Stimulated activated CD8-positive, alpha-beta memory T cell treated with anti-CD3 and anti-CD28 coated beads, Interleukin-4, amount 100 ng/mL, for 48 hours (primary cell): ENCODE measurements at places on chromosomes 1 and 21.

- DNase-seq, result no peak
Measured at GRCh38 chr1:99745684-99746083, 20.8 kb downstream of the FRRS1 start.

GRCh38 chr1:24975391-24975790 is 45.3 kb upstream of the RUNX3 start:
- no peak for DNase-seq

- no peak for DNase-seq
Measured at GRCh38 chr1:199561334-199561733, 466.2 kb upstream of the NR5A2 start.

GRCh38 chr1:218529646-218530300 is 184.6 kb downstream of the TGFB2 start:
- no peak for DNase-seq

DNA sequence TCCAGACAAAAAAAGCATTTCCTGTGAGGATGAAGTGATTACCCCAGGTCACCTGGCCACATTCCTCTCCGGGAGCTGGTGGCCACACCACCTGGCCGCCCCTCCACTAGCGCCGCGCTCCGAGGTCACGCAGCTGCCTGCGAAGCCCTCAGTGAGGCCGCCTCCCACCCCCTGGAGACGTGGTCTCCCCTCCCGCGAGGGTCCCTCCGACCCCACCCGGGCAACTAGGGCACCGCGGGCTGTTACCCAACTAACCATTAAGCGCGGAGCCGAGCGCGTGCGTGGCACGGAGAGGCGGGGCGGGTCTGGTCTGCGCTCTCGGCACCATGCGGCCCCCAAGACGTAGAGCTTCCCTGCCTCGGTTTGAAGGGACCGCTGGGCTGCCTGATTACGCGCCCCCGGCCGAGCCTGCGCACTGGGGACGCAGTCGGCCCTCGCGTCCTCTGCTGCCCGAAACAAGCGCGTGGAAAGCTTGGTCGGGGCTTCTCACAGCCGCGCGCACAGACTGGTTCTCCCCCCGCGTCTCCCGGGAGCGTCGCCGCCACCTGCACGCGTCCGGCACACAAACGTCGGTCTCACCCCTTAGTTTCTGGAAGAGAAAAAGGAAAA is 106.5 kb downstream of the SLC16A1 start:
- DNase-seq, result peak; percentile 27

GRCh38 chr1:50724626-50725286 is 235.3 kb downstream of the FAF1 start:
- no peak for DNase-seq

- no peak for DNase-seq
Measured at GRCh38 chr1:34806396-34806795, 13.6 kb downstream of the GJA4 start.

DNA sequence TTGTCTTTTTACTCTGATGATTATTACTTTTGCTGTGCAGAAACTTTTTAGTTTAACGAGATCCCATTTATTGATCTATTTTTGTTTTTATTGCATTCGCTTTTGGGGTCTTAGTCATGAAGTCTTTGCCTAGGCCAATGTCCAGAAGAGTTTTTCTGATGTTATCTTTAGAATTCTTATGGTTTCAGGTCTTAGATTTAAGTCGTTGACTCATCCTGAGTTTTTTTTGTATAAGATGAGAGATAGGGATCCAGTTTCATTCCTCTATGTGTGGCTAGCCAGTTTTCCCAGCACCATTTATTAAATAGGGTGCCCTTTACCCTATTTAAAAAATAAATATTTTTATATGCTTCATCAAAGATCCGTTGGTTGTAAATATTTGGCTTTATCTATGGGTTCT is 13.2 kb downstream of the MAN1C1 start:
- DNase-seq, result no peak

DNA sequence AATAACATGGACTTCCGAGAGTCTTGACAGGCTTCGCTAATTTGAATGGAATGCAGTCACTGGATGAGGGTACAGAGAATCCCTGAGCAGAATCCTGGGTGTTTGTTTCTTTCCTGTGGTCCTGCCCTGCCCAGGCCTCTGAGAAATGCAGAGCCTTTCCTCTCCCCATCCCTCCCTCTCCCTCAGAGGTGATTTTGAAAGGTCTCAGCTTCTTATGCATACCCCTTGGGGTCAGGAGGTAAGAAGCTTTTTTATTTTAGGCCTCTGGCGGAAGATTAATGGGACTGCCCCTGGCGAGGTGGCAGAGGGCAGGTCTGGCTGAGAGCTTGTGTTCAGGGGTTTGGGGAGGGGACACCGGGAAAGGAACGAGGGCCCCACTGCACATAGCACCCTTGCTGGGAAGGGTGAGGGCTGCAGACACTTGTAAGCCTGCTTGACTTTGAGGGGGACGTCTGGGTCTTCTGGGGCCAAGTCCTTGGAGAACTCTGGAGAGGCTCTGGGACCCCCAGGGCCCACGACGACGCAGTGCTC is 116.5 kb upstream of the SLC45A1 start:
- no peak for DNase-seq

GRCh38 chr1:25771221-25772114 is 28.5 kb upstream of the SELENON start:
- DNase-seq, result peak; percentile 40

- DNase-seq, result no peak
Measured at GRCh38 chr21:33189237-33189636, 40.5 kb upstream of the IFNAR2 start.

GRCh38 chr21:36076878-36077655 is 7.2 kb downstream of the CBR1 start:
- DNase-seq, result no peak

GRCh38 chr1:198794498-198794897 is 155.7 kb downstream of the PTPRC start:
- no peak for DNase-seq

GRCh38 chr1:37853157-37853556 is 6.2 kb downstream of the MTF1 start:
- no peak for DNase-seq

DNA sequence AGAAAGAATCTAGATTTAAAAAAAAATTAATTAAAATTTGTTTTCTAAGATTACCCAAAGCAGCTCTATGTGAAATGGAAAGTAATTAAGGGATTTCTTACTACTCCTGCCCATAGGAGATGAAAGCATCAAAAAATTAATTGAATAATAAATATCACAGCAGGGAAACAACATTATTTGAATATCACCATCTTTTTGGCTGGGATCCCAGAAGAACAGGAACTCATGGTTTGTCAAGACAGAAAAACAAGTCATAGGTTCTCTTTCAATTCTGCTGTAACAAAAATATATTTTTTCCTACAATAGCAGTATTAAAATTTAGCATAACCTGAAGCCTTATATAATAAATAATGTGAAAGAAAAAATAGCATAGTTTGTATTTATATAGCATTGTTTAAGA is 1713.4 kb downstream of the NCAM2 start:
- DNase-seq, result no peak

GRCh38 chr1:210159211-210159610 is 73.4 kb upstream of the SERTAD4 start:
- no peak for DNase-seq

DNA sequence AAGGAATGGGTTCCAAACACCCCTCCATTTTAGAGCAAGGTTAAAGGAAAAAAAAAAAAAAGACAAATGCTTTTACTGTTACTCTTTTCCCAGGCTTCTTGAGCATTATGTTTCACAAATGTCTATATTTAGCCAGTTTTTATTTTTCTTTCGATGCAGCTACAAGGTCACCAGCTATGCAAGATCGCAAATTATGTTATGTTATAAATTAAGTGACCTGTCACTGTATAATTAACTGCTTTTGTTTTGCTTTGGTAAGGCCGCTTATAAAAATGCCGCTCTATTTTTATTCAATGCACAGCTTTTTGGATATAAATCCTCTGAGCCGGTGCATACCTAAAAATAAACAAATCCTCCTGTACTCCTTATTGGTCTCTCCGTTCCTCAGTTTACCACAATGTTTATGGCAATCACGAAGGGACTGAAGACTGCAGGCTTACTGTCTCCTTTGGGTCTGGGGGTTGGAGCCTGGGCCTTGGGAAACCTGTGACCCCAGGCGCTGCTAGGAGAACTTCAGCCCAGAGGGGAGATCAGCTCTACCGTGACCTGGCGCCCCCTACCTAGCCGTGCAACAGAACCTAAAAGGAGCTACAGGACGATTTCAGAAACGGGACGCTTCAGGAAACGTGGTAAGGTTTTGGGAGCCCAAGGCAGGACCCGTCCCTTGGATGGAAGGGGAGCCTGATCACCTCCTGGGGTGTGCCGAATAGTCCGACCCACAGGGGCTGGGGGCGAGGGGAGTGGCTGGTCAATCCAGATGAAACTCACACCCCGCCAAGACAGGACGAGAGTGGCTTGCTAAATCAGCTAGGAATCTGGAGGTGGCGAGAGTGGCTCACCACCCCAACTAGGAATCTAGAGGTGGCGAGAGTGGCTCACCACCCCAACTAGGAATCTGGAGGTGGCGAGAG is 101.2 kb upstream of the CD55 start:
- no peak for DNase-seq

GRCh38 chr21:22842875-22843274 is 1844.7 kb downstream of the NCAM2 start:
- no peak for DNase-seq

DNA sequence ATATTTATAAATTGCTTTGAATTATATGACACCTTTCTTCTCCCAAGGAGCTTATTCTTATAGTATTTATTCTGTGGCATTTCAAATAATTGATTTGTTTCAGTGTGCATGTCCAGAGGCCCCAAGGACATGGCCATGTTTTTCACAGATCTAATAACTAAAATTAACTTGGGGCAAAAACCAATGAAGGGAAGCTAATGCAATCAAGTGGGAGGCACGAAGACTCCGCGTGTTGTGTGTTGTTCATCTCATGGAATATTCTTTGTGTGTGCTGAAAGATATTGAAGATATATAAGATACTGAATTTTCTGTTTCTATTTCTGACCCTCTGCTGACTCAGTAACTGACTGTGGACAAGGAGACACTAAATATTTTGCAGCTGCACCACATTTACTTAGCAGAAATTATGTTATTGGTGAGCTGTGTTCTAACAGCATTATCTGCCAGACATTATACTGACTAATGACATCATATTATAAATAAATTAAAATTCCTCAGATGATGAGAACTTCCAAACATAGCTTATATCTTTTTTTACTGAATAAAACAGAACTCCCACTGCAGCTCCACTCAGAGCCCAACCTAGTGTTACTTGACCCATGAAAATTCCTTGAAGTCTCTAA is 519.3 kb upstream of the CXADR start:
- DNase-seq, result no peak

DNA sequence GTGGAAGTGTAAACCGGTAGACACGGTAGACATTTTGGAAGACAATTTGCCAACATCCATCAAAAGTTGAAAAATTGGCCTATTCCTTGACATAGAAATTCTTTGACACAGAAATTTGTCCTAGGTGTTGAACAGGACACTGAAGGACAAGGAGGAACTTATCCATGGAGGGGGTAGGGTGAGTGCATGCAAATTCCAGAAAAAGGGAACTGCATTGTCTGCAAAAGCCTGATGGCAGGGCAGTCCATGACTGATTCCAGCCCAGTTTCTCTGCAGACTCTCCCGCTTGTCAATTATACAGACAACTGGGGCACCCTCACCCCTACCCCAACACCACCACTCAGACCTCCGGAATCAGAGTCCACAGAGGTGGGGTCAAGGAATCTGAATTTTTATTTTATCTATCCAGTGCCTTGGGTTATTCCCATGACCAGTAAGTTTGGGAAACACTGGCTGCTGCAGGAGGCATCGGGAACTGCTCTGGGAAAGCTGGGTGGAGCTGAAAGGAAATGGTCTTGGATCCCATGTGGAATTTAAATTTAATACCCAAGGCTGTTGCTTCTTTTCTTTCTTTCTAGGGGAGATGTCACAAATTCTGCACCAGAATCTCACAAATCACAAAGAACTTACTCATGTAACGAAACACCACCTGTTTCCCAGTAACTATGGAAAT is 103.3 kb upstream of the SLC45A1 start:
- no peak for DNase-seq

- no peak for DNase-seq
Measured at GRCh38 chr21:37800456-37801061, 115.7 kb downstream of the KCNJ6 start.

- no peak for DNase-seq
Measured at GRCh38 chr1:169361281-169361680, 6.3 kb downstream of the NME7 start.

DNA sequence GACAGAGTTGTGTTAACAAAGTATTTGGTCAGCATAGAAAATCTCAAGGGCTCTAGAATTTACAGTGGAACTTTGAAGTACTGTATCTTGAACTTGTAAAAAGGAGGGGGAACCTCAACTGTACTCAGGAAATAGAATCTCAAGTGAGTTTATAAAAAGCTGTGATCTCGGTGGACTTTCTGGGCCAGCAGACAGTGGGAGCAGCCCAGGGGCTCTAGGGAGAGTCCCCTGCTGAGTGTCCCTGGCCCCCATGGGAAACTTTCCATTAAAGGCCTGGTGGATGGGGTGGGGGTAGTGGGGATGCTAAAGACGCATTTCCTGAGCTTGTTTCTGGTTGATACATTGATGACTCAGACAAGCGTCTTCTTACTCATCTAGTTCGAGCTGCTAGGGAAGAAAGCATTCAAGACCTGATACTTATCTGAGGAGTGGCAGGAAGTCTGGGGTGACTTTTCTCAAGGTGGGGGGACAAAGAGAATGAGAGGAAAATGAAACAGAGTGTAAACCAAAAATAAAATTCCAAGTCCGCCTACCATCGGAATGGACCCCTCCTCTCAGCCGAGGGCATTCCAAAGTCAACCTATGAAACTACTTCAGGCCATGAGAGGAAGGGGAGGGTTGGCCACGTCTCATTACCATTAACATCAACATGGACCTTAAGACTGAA is 65.5 kb downstream of the NID1 start:
- peak; percentile 77 for DNase-seq

- no peak for DNase-seq
Measured at GRCh38 chr21:33968995-33969348, 53.4 kb upstream of the ATP5PO start.

DNA sequence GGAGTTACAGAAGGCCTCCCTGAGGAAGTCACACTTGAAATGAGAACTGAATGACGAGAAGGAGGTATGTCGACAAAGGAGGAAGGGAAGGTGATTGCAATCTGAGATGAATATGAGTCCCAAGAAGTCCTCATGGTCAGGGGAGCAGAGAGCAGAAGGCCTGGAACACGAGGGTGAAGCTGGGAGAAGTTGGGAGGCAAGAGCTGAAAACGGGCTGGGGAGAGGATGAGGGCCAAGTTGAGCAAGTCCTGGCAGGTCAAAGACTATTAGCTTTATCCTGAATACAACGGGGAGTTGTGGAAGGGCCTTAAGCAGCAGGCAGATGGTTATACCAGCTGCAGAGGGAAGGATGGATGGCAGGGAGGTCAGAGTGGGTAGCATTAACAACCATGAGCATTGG is 89.5 kb downstream of the KCNJ15 start:
- no peak for DNase-seq

DNA sequence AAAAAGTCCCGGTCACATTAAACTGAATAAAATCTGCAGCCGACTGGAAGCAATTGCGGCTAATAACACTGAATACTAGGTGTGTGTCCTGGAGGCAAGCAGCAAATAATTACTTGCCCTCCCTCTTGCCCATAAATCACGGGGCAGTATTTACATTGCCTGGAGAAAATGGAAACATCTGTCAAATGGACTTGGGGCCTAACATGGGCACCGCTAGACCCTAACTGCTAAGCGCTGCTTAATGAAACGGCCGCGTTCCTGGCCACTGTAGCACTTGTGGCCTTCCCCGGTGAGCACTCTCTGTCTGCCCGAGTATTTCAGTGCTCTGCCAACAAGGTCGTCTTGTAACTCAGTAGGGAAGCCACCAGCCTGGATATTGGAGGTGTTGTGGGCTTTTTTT is 23.9 kb upstream of the KNCN start:
- DNase-seq, result no peak
